ENCODE measurements at places on chromosomes 12 and 14. TPM values are rescaled to one million over a fixed set of nuclear protein-coding genes. Genes with fewer than 3 reads are reported as not detected.

DNA sequence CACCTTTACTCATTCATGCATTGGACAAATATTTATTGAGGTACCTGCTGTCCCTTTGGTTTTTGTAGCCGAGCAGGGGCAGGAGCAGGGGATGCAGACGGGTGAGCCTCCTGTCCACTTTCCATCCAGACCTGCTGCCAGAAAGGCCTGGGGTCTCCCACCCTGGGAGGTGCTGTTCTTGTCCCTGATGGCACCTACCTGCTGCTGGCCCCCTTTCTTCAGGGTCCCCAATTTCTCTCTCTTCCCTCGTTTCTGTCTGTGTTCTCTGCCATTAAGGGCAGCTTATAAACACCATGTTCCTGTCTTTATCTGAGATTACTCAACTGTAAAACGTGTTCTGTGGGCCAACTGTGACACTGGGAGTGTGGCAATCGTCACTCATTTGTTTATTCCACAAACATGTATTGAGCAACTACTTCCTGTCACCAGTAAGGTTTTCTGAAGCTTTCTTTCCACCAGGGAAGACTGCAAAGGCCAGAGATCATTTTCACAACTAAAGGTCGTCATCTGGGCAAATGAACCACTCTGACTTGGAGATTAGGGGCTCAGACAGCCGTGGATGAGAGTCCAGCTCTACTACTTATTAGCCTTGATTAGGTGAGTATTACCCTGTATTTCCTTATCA lies at the start of gene HAL:
TSS of gene HAL (minus strand) at position 311 of the 625 bp plus-strand sequence. CDS start 434 bp downstream, outside the sequence.
- peak; percentile 74 for DNase-seq

GRCh38 chr12:42135259-42135814 lies 9.3 kb downstream of the GXYLT1 start:
- no peak for DNase-seq

- DNase-seq, result peak; percentile 18
Measured at GRCh38 chr12:96980991-96981414, 73.9 kb downstream of the NEDD1 start.

Gene CD27
- total RNA-seq, result not detected

Gene ANGEL1
- total RNA-seq, result 9.3 TPM

Gene DLGAP5
- total RNA-seq, result 60.1 TPM

Gene CSRP2
- total RNA-seq, result 57.9 TPM

Gene DPF3
- 0.06 TPM for total RNA-seq

Gene FZD10
- 0.04 TPM for total RNA-seq

Gene FBRSL1
- total RNA-seq, result 1.8 TPM
